Activated T-helper 9 cell treated with anti-CD3 and anti-CD28 coated beads, Interleukin-2, amount 50 U/mL, for 16 hours (primary cell): ENCODE measurements at places on chromosomes 4 and X.

- DNase-seq: no peak
Observed at GRCh38 chr4:36477861-36478260, 196.4 kb downstream of the DTHD1 start.

GRCh38 chrX:120244395-120244734, 6.2 kb upstream of the ZBTB33 start:
- DNase-seq: no peak

DNA sequence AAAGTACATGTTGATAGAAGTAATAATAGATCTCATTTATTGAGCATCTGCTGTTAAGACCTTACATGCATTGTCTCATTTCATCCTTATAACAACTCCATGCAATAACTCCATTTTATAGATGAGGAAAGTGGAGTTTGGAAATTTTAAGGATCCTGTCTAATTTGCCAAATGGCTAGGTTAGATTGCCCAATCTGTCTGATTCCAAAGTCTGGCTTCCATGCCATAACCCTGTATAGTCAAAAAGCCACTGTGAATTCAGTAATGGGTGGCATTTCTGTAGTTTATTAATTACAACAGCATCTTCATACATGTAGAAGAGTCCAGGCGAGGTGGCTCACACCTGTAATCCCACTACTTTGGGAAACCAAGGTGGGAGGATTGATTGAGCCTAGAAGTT, 8.8 kb upstream of the ELOVL6 start:
- no peak for DNase-seq

DNA sequence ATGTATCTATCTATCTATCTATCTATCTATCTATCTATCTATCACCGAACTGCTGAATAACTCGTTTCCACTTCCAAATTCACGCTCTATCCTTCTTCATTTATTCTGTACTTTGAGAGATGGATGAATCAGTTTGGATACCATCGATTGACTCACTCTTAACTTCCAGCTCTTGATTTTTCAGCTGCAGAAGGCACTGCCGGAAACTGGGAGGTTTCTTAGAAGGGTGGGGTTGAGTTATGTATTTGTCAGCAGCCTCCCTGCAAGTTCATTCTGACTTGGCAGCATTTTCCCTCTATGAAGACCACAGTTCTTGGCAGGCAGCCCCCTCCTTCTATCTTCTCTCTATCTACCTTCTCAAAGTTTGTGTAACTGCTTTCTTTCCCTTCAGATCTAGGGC, 112.0 kb upstream of the MAGEB18 start:
- DNase-seq: no peak

- no peak for DNase-seq
Observed at GRCh38 chr4:152682143-152682941, 2.5 kb upstream of the TMEM154 start.

DNA sequence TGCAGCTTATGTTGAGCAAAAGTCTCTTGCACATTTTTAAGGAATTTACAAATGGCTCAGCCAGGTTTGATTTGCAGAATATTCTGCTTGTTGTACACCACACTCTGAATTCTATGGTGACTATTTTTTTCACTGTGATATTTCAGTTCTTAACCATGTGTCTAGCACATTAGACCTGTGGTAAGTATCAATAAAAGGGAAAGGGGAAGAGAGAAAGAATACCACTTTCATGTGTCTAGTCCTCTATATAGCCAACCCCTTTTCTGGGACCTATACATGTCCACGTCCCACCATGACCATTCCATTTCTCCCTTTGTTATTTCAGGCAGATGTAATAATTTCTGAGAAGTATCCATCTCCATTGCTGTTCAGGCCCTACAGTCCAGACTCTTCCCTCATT, 121.3 kb upstream of the PNPLA4 start:
- no peak for DNase-seq

GRCh38 chr4:114694770-114695169, 96.2 kb downstream of the UGT8 start:
- no peak for DNase-seq

DNA sequence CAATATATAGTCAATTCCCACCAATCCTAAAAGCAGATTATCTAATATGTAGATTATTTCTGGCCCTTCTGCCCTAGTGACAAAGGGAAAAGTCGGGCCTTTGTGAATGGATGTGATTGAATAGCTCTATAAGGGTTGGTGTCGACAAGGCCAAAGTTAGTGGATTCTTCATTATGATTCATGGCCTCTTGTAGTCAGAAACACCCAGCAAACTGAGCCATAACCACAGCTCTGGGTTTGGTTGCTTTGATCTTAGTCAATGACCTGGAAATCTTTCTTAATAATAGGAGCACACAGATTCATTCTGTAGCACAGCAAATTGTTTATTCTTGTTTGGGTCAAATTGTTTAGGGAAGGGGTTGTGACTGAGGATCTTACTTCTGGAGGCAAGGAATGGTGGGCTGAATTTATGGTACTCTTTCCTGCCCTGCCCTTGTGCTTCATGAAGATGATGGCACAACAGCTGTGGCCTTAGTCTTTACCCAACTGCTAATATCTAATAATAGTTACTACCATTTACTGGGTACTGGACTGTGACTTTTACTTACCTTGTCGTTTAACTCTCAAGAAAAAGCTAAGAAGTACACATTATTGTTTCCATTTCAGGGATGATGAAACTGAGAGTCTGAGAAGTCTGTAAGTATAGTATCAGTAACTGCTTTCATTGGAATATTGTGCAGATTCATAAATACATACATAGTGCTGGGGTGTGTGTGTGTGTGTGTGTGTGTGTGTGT, 74.0 kb downstream of the AFF2 start:
- DNase-seq: no peak

GRCh38 chrX:13721371-13721770, 13.0 kb downstream of the TRAPPC2 start:
- DNase-seq: no peak

GRCh38 chr4:184074677-184075388, 142.8 kb downstream of the ENPP6 start:
- DNase-seq: no peak

GRCh38 chr4:24666316-24666715, 82.0 kb upstream of the DHX15 start:
- no peak for DNase-seq

DNA sequence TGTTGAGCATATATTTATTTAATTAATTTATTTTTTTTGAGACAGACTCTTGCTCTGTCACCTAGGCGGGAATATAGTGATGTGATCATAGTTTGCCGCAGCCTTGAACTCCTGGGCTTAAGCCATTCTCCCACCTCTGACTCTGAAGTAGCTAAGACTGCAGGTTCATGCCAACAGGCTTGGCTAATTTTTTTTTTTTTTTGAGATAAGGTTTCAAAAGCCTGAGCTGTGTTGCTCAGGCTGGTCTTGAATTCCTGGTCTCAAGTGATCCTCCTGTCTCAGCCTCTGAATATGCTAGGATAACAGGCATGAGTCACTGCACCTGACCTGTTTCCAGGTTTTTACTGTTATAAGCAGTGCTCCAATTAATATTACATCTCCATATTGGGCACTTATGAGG, 4.8 kb downstream of the ADD1 start:
- no peak for DNase-seq

- no peak for DNase-seq
Observed at GRCh38 chr4:167779864-167780263, 312.5 kb upstream of the ANXA10 start.

DNA sequence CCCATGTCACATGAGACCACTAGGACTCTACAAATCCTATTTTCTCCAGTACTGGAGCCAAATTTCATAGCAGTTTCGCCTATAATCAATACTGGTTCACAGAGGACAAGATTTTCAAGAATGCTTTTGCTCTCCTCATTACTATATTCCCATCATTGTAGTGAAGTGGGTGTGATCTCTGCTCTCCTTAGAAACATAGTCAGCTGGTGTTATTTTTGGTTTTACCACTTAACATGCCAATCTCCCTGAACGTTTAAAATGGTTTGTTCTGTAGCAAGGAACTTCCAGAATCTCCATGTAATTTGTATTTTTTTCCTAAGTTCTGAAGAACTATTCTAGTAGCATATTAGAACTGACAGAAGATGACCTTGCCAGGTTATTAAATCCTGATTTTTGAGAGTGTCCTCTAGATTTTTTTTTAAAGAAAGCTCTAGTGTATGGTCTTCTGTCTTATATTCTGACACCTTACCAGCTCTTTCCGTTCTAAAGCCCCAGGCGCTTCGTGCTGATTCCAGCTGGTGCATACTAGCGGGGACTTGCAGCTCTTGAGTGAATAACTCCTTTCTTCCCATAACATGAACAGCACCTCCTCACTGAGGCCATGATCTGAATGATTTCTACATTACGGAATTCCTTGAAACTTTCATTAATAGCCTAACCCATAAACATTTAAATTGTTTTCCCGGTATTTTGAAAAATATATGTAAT, 1372.9 kb downstream of the TECRL start:
- DNase-seq: no peak

DNA sequence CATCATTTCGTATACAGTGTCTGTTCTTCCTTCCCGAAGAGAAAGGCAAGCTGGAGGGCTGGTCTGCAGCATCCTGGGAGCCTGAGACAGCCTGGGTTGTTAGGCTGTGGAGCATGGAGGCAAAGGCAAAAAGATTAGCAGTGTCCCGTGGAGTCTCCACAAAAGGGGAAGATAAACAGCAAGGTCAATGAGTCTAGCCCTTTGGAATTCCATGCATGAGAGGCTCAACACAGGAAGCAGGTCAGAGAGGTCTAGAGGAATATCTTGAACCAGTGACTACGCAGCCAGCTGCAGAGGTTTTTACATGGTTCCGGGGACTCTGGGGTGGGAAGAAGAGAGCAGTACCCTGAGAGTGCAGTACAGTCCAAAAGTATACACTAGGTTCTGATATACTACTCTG, 12.2 kb upstream of the MCF2 start:
- DNase-seq: no peak
